ENCODE measurements at places on chromosomes 16 and 17.
A peak's percentile ranks its signal among the peaks of the same experiment; 100 is the strongest.

GRCh38 chr17:9389111-9389527 is 186.5 kb downstream of the STX8 start:
- DNase-seq, result peak; percentile 27

DNA sequence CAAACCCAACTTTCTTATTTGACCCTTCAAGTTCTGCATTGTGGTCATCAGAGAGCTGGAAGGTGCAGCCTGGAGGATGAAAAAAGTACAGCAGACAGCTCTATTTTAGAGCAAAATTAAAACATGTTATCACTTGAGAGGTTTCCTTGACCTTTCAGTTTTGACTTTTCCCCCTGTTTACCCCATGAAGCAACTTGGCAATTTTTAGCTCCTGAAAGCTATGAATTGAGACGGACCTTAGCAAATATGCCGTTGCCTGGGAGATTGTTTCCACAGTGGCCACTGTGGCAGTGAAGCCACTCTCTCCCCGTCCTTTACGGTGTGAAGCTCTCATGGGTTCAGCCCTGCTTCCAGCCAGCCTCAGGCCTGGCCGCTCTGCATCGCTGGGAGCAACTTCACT is 398.6 kb downstream of the CPPED1 start:
- DNase-seq, result no peak

GRCh38 chr17:29007860-29008455 is 2.1 kb upstream of the SEZ6 start:
- DNase-seq, result no peak

DNA sequence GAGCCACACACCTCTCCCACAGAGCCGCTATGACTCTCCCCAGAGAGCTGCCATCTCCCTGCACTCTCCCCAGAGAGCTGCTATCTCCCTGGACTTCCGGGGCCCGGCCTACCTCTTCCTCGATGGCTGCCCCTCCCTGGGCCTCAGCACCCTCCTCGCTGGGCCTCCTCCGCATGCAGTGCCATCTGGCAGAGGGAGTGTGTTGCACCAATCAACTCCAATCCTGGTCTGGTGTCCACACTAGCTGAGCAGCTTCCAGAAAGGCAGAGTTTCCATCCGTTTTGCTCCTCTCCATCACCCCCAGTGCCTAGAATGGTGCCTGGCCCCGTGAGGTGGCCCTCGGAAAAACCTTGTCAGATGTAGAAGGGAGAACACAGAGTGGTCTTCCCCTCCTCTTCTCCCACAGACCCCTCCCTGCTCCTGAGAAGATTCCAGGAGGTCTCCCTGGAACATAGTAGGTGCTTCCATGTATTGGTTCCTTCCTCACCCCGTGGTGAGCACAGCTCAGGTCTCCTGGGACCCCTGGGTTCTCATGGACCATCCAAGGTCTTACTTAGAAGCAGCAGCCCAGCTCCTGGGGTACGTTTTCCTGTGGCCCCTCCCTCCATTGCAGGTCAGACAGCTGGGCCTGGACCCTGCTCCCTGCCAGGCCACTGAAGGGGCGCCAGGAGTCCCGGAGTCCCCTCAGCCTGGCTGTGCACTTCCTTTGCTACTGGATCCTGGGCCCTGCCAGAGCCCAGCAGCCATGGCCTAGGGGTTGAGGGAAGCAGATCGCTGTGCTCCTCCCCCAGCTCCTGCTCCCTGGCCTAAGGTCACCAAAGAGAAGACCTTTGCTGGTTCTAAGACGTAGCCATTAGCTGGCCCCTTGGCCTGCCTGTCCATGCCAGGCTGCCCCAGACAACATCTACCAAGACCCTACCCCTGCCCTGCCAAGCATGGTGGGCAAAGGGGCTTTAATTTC is 233.8 kb upstream of the GSE1 start:
- no peak for DNase-seq

GRCh38 chr16:83187405-83187804 is 560.6 kb downstream of the CDH13 start:
- DNase-seq, result no peak

DNA sequence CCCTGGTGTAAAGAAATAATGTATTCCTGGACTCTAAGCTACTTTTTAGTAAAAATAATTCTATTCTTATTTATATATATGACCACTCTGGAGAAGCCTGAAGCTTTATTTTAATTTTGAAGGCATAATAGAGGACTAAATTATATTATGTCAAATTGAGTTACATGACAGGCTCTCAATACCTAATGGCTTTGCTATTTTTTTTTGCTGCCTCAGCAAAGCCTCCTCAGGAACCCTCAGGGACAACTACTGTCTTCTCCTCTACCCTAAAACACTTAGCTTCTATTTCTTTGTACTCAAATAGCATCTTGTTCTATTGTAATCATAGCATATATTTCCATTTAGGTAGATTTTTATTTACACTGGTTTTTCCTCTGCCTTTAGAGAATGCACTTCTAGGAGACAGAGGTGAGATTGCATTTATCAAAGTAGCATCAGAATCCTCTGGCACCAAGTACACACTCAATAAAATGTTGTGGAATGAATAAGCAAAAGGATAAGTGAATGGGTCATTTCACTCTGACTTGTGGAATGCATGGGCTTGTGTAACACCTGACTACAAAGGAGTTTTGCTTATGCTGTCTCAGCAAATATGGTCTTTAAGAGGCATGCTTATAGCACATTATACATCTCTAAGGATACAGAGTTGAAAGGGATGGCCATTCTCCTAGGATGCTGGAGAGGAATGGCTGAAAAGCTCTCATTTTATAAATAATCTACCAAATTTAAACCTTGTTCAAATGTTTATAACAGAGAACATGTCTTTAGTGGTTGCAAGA is 605.2 kb downstream of the KCNJ2 start:
- no peak for DNase-seq

DNA sequence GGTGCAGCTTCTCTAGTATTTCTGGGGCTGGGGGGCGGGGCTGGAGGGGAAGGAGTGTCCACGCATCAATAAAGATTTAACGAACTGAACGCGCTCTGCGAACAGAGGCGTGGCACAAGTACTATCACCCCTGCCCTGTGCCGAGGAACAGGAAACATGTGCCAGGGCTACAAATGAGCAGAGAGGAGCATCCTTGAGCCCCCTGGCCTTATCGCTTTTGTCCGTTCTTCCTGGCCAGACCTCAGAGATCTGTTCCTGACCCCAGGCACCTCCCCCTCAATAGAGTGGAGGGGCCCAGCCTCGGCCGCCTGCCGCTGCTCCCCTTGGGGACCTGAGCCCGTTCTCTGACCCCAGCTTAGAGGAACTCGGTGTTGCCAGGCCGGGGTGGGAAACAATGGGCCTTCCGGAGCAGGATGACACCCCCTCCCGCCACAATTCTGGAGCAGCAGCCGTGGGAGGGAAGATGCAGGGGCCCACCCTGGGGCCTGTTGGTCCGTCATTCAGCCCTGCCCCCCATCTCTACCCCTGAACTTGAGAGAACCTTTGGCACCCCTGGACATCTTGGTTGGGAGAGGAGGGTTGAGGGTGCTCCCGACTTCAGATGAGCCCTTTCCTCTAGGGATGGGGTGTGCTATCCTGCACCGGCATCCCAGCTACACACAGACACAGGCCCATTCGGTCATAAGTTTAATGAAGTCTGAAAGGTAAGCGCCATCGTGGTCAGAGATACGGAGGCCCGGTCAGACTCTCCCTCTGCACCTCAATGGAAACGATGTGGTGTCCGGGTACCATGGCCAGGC is 1.1 kb downstream of the NAA38 start:
- peak; percentile 63 for DNase-seq

GRCh38 chr16:21097151-21097550 is 53.5 kb downstream of the DNAH3 start:
- no peak for DNase-seq

DNA sequence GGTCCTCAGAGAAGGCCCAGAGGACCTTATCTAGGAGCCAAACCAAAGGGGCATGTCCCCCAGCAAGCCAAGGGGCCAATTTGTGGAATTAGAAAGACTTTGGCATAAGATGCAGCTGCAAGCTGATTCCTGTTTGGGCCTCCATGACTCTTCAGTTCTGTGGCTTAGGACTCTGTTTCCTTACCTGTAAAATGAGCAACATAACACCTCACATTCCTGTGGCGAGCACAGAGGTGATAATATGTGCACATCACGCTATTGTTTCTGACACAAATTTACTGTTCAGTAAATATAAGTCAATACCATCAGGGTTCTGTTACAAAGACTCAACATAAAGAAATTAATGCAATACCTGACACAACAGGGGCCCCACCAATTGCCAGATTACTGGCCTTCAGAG is 57.7 kb downstream of the CDH11 start:
- DNase-seq, result no peak

GRCh38 chr17:6350806-6351205 is 84.1 kb downstream of the AIPL1 start:
- no peak for DNase-seq

DNA sequence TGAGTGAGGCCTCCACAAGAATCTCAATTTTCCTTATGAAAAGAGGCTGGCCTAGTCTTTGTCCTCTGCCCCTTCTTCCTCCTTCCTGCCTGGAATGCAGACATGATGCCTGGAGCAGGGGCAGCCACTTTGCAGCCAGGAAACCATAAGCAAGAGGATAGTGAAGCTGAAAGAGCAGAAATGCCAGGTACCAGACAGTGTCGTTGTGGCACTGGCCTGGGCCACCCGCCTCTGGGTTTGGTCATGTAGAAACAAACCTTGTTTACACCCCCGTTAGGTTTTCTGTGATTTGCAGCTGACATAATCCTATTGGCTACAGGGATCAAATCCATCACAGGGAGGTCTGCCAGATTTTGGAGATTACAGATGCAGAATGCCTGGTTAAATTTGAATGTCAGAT is 16.5 kb downstream of the CBFA2T3 start:
- DNase-seq, result no peak

DNA sequence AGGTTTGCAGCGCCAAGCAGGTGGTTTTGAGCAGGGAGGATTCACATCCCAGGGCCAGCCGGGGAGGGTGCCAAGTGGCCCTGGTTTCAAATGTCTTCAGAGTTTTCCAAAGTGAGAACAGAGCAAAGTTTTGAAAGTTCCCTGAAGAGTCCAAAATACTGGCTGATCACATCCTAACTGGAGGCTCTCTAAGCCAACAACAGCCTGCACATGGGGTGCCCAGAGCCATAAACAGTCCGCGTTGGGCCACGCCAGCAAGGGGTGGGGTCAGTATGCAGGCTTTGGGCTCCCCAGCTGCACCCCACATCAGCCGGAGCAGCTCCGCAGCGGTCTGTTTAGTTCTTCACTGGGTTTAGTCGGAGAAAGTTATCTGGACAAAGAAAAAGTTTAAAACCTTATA is 150.9 kb downstream of the C16orf95 start:
- DNase-seq, result no peak

GRCh38 chr16:8355675-8356074 is 234.6 kb downstream of the TMEM114 start:
- DNase-seq, result peak; percentile 18

GRCh38 chr17:62630365-62631085 is 3.1 kb downstream of the MRC2 start:
- no peak for DNase-seq

DNA sequence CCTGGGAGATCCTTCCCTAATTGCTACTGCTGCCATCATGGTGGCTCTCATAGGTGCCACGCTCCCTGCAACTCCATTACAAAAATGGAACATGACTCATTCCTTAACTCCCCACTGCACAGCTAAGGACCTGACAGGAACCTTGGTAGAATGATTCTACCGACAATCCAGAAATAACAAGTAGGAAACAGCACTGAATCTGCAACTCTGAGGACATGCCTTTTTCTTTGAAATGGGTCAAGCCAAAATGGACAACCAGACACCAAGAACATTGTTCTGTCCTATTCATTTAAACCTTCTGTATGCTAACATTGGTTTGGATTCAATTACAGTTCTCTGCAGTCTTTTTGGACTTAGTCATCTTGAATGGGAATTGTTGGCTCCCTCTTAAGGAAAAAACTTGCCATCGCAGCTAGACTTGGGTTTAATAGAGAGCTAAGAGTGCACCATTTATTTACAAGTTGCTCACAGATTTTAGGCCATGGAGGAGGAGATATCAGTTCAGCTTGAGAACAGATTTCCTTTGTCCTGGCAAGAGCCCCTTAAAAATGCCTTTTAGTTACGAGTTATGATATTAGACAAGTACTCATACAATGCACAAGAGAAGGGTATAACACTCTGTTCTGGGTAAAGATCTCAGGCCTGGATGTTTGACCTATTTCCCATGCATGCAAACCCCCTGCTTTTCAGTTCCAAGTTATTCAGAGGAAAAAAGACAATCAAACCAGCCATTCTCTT is 20.9 kb upstream of the NSRP1 start:
- DNase-seq, result peak; percentile 85

DNA sequence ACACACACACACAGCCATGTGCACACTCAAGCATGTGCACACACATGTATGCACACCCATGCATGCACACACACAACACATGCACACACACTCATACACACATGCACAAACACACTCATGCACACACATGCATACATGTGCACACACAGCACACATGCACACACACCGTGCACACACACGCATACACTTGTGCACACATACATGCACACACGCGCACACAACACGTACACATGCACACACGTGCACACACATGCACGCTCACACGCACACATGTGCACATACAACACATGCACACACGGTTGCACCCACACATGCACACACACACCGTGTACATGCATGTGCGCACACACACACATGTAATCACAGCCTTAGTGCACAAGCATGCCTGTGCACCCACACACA is 230.4 kb upstream of the GSE1 start:
- no peak for DNase-seq

GRCh38 chr17:68389041-68389440 is 68.3 kb downstream of the WIPI1 start:
- no peak for DNase-seq

GRCh38 chr16:55248058-55248457 is 75.9 kb upstream of the IRX6 start:
- DNase-seq, result no peak

DNA sequence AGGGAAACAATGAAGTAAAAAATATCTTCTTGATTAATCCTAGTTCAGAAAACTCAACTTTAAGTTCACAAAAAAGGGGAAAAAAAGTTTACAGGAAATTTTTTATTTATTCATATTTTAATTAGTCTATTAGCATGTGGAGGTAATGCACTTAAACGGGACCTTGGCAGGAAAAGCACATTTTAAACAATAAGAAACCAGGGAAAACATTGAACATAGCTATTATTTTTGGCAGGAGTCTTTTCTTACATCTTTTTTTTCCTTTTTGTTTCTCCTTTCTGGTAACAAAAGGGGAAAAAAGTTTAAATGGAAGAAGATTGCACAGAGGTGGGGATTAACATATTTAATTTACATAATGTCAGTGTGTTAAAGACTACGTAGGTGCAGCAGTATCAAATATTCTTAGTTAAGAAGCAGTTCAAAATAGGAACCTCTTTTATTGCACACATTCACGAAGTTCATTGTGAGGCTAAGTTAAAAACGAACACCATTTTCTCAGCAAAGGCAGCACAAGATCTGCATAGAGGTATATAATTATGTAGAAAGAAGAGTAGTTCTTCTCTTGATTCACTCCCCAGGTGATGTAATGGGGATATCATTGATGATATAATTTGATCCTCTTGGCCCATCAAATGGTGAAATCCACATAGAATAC is 940.5 kb downstream of the CDH11 start:
- no peak for DNase-seq

- no peak for DNase-seq
Measured at GRCh38 chr16:28310796-28311195, 18.5 kb downstream of the SBK1 start.

GRCh38 chr17:81235822-81236740 is 2.8 kb downstream of the TEPSIN start:
- no peak for DNase-seq
